Fibroblast of skin of left biceps (primary cell): ENCODE measurements at places on chromosomes 13 and 19.
A peak's percentile ranks its signal among the peaks of the same experiment; 100 is the strongest.

DNA sequence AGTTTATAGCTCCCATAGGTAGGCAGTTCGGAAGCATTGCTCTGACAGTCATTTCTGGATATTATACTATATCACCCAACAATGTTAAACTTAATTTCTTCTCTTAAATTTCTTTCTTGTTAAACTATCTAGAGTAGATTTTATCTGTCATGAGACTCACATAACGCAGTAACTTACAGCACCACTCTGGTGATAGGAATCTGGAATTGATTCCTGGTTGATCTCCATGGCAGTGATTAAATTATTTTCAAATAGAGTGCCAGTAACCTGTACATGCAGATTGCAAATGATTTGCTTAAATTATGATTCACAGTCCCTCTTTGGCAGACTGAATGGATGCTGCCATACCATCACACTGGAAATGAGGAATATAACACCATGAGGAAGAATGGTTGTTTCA, 722.1 kb downstream of the DACH1 start:
- no peak for DNase-seq

- no peak for DNase-seq
These were observed 203.5 kb upstream of the UBL3 start for GRCh38 chr13:30053939-30054338.

- DNase-seq: peak; percentile 38
These were observed 769.1 kb downstream of the PCDH9 start for GRCh38 chr13:66461021-66461420.

GRCh38 chr13:53050151-53050550, 21.5 kb downstream of the OLFM4 start:
- no peak for DNase-seq

DNA sequence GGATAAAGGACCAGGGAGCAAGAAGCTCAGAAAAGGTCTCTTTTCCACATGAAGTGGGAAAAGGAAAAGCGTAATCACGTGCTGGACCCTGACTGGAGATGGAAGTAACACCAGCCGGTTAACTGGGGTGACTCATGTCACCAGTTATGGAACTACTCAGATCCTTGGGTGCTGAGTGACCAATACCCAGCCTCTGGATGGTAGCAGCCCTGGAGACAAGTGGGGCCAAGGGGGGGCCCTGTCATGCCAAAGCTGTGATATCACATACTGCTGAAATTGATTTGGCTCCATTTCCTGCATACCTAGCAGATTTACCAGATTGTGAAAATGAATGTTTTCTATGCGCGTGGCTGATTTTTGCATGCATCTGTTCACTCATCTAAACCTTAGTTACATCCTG, 158.9 kb downstream of the ZIC5 start:
- peak; percentile 18 for DNase-seq

DNA sequence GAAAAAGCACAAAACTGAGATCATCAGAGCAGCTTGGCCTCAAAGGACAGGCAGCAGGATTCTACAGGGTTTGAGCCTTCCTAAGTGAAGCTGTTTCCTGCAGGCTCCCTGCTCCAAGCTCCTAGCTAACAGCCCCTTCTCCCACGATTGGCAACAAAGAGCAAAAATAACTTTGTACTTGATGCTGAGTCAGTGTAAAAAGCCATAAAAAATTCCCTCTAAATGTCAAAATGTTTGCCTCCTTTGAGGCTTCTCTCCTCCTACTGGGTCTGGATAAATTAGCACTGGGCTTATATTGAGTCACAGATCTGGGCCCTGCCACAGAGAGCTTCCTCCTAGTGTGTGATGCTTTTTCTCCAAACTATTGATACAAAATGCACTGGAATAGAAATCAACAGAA, 153.3 kb downstream of the TNFRSF19 start:
- peak; percentile 60 for DNase-seq

GRCh38 chr13:113064534-113065405, 40.8 kb upstream of the F7 start:
- peak; percentile 35 for DNase-seq

DNA sequence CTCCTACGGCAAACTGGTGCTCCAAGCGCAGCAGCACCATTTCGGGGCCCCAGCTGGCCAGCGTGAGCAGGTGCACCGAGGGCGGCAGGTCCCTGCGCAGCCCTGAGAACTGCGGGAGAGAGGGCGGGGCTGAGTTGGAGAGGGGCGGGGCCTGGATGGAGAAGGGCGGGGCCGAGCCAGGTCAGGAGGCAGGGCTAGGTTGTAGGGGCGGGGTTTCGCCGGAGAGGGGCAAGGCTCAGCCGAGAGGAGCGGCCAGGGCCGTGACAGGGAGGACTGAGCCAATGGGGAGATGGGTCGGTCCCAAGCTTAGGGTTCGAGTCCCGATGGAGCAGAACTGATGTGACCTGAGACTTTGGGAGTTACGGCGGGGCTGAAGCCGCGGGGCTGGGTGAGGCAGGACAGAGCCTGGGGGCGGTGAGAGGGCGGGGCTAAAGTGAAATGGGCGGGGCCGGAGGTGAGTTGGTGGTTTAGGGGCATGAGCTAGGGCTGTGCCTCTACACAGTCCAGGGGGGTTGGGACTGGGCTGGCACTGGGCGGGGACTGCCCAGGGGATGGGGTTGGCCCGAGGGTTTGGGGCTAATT, 19.0 kb downstream of the MAN2B1 start:
- no peak for DNase-seq

DNA sequence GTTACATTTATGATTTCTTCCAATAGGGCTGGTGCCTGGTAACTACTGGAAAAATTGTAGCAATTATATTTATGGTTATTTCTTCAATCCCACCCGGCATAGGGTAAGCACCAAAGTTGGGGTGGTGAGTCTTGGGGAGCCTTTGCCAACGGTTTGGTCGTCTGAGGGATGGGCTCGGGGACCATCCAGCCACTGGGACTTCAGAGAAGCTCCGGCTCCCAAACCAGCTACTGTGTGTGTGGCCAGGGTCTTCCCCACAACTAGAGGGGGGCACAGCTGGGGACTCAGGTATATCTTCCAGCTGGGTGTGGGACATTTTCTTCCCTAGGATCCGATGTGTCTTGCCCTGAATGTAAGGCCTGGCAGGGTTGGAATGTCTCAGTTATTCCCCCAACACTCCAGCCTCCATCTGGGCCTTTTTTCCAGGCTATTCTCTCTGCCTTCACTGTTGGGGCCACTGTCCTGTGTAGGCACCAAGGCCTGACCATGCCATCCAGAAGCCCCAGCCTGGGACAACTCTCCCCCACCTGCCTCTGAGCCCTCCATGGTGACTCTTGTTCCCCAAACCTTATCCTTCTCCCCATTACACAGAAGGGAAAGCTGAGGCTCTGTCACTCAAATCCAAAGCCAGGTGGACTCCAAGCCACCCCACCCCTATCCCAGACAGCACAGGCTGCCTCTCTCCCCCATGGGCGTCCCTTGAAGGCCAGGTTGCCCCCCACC, 1.1 kb upstream of the IFI30 start:
- DNase-seq: no peak

- no peak for DNase-seq
These were observed 98.8 kb downstream of the OLFM4 start for GRCh38 chr13:53127373-53127772.

DNA sequence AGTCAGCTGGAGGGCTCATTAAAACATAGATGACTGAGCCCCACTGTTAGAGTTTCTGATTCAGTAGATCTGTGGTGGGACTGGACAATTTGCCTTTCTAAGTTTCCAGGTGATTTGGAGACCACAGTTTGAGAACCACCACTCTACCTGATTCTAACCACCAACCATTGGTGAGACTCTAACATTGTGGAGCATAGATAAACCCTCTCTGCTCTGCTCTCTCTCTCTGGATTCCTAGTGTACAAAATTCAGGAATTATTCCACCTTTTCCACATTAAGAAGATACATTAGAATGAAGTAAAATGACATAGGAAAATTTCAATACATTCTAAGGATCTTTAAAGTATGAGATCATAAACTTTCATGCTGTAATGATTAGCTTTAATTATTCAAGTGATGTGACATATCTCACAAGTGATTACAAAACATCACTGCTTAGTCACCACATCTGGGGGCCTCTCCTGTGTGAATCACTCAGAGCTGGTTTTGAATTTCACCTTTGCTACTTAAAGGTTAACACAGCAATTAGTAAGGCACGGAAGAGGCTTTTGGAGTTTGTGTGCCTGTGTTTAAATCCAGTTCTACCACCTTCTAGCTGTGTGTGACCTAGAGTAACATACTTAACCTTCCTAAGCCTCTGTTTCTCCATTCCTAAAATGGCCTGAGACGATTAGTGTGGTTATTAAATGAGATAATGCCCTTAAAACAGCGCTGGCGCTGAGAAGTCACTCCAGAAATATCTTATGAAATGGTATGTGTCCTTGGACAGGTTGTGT, 78.5 kb upstream of the NBEA start:
- peak; percentile 78 for DNase-seq

GRCh38 chr13:68099631-68100030, 869.5 kb upstream of the PCDH9 start:
- DNase-seq: peak; percentile 8

DNA sequence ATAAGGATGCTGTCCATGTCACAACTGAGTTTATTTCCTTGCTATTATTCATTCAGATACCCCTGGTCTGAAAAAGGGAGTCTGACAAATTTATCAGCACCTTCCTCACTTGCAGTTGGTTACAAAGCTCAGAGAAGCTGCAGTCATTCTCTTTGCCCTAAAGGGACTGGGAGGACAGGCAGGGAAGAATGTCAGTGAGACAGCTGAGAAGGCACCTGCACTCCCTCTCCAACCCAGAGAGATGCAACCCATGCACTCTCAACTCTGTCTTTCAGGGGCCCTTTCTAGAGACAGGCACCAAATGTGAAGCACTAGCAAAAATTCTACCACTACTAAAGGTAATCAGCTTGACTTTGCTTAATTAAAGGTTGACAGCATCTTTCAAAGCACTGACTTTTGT, 83.3 kb downstream of the CRYL1 start:
- DNase-seq: no peak

GRCh38 chr19:42149447-42150202, 17.4 kb upstream of the POU2F2 start:
- no peak for DNase-seq

GRCh38 chr19:48194041-48194843, 23.8 kb downstream of the ZSWIM9 start:
- no peak for DNase-seq

GRCh38 chr19:52522551-52522950, 4.9 kb upstream of the ZNF808 start:
- no peak for DNase-seq

- no peak for DNase-seq
These were observed 26.2 kb upstream of the ATP8A2 start for GRCh38 chr13:25345576-25345975.

DNA sequence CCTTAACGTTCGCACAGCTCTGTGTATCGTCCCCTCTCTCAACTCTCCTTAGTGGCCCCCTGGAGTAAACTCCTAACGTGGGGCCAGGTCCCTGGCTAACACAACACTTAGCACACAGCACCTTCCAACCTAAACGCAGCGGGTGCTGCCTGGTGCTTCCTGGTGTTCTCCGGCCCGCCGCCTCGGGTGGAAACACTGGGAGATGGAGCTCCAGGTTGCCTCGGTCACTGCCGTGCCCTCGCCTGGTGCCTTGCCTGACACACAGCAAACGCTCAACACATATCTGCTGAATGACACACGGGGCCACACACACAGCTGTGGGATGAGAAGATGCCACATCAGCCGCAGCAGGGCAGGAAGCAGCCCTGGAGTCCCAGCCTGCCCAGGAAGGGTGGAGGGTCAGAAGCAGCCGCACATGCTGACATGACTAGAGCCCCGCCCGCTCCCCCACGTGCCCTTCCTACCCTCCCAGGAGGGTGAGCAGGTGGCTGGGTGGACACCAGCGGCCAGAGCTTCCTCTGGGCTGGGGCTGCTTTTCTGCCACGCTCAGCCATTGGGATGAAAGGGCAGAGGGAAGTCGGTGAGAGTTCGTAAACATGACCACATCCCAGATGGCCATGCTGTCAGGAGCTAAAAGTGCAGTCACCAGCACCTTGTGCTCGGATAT, 6.6 kb downstream of the PEPD start:
- DNase-seq: no peak

DNA sequence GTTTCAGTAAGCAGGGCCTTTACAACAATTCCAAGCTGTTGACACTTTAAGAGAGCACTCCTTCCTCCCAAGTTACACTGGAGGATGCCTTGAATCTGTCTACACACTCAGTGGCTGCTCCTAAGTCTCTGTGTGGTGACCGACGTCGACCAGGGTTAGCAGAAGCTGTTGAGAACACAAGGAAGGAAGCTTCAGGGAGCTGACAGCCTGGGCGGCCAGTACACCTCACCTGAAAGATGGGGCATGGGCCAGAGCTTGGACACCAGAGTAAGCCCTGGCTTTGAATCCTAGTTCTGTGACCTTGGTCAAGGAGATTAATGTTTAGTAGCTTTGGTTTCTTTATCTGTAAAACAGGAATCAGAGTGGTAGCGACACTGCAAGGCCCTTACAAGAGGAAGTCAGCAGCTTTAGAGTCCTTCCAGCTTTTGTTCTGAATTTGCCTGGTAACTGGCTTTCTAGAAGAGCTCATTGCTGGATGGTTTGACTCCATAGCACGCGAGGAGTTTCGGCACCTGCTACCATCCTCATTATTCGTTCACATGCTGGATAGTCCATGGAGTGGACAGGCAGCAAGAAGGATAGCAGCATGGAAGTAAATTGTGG, 214.2 kb downstream of the FGF9 start:
- DNase-seq: no peak

GRCh38 chr19:47456721-47457474, 14.8 kb downstream of the SLC8A2 start:
- no peak for DNase-seq

GRCh38 chr19:46173886-46174480, 25.9 kb downstream of the IGFL2 start:
- DNase-seq: no peak

DNA sequence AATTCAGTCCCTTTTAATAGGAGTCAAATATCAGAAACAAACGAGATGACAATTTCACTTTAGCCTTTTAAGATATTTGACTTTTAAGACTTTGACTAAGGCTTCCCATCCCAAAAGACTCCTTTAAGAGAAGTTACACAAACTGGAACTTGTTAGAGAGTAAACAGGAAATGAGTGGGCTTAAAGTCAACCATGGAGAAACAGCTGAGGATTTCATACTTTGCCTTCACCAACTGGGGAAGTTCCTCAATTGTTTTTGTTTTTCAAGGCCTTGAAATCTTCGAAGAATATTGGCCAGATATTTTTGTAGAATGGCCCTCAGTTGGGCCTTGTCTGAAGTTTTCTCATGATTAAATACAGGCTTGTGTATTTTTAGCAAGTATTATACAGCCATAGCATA, 227.3 kb downstream of the POU4F1 start:
- DNase-seq: no peak

- DNase-seq: no peak
These were observed 12.3 kb downstream of the DDX39A start for GRCh38 chr19:14406645-14407401.
